ENCODE measurements at places on chromosomes 4 and X. TPM values are rescaled to one million over a fixed set of nuclear protein-coding genes. Genes with fewer than 3 reads are reported as not detected.

The PDK3 gene
- 12.6 TPM for total RNA-seq

DNA sequence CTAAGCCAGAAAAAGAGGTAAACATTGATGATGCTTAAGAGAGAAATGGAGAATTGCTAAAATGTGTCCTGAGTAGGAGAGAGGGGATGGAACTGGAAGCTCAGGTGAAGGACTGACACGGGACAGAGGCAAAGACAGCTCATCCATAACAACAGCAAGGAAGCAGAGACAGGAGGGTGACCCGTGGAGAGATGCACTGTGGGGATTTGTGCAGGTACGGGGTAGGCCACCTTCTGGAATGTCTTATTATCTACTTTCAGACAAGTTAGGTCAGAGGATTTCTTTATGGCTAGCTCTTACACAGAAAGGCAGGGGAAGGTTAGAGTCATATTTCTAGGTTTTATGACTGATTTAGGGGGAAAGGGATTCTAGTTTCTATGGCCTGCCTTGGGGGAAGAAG, 31.7 kb downstream of the RXFP1 start:
- H3K4me3 ChIP-seq = no peak overlapping the region
- H3K4me1 ChIP-seq = no peaks in the 10 kb centered on the region
- no peak overlapping the region for H3K27ac ChIP-seq
- no peak for DNase-seq

GRCh38 chr4:156784970-156785369, 186.6 kb downstream of the PDGFC start:
- no peak for DNase-seq
- no peaks in the 10 kb centered on the region for H3K27me3 ChIP-seq
- H3K27ac ChIP-seq = no peak overlapping the region

The CCDC158 gene
- not detected for total RNA-seq

DNA sequence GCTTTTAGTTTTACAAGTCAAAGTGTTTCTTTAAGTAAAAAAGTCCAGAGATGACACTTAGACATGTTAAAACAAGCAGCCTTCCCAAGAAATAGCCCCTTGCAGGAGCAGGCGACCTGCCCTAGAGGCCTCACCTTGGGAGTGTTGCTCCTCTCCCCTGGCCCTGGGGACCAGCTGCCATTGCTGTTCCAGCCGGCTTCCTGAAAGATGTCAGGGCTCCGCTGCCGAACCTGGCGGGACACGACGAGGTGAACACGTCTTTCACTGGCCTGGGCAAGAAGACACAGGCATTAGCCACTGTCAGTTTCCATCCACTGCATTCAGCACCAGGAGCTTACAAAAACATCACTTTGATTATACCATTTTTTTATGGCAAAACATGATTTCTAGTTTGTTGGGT, 104.1 kb downstream of the FIP1L1 start:
- no peaks in the 10 kb centered on the region for H3K27me3 ChIP-seq
- no peaks in the 10 kb centered on the region for H3K4me1 ChIP-seq
- no peak overlapping the region for H3K27ac ChIP-seq
- H3K36me3 ChIP-seq = no peaks in the 10 kb centered on the region
- H3K4me3 ChIP-seq = no peak overlapping the region
- no peak for DNase-seq

GRCh38 chrX:19849464-19850080, 37.8 kb downstream of the SH3KBP1 start:
- no peaks in the 10 kb centered on the region for H3K36me3 ChIP-seq
- H3K27ac ChIP-seq = no peak overlapping the region

The POLN gene
- not detected for total RNA-seq
